Naive B cell (primary cell): ENCODE measurements at places on chromosomes 5 and 9. TPM values are rescaled to one million over a fixed set of nuclear protein-coding genes. Genes with fewer than 3 reads are reported as not detected.

- no peak for DNase-seq
These were observed 5.7 kb downstream of the WHRN start for GRCh38 chr9:114499528-114499927.

DNA sequence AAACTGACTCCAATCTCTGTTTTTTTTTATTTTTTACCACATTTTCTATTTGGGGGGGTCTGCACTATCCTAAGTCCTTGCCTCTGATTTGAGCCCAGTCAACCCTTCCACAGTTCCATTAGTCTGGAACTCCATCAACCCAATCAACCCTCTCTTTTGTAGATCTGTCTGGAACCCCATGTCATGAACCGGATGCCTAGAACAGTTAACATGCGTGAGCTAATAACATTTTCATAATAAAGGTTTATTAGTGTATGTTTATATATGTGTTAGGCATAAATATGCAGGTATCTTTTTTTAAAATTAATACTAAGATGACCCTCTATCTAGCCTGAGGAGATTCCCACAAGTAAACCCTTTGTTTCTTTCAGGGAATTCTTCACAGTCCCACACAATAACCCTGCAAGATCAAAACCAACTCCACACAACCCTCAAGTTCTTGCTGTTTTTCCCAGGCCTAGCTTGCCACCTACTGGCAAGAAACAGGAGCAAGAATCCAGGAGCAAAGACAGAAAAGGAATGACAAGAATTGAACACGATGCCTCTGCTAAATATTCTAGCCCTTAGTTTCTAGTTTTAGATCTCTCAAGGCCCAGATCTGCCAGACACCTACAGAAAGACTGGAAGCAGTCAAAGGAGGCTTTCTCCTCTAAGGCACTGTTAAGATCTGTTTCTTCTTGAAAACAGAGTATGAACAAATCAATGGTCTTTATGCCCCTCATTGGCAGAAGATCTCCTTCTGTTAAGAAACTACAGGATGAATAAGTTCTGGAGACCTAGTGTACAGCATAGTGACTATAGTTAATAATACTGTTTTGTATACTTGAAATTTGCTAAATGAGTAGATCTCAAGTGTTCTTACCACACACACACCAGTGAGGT lies 100.4 kb downstream of the TRIM36 start:
- peak; percentile 1 for DNase-seq

DNA sequence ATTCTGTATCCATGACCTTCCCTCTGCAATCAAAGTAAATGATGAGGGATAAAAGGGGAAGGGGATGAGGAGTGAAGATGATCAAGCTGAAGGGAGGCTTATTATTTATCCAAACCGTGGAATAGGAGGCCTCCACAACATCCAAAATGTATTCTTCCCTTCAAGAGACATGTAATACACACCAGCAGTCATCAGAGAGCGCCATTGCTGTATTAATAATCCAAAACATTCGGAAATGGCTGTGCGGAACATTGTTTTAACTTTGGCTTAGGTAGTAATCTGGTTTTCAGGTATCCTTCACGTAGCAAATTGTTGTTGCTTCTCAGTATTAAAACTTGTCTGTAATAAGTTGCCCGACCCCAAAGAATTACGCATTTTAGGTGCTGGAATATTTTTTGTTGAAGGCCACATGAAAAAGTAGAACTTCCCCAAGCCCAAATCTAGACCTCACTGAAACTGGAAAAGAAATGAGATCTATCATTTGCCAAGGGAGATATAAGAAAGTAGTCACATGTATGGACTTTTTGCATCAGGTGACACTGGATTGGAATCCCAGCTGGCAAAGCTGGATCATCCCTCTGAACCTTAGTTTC lies 2.6 kb upstream of the BOD1 start:
- DNase-seq, result peak; percentile 59

DNA sequence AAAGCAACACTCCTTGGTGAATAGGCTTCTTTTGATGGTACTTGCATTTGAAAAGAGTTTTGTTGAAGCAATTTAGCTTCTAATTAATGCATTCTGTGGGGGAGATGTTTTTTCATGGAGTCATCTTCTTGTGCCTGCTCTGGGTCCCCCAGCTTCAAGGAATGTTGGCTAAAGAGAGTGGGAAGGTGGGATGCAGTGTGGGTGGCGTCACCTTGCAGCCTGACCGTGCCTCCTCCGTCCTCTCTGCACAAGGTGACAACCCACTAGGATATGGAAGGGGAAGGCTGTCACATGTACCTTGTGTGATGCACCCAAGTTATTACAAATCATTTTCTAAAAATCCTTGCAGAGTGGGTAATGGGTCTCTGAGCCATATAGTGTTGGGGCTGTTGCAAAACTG lies 70.7 kb downstream of the DAPK1 start:
- no peak for DNase-seq

- DNase-seq, result no peak
These were observed 122.5 kb downstream of the LHFPL2 start for GRCh38 chr5:78526049-78526525.

- no peak for DNase-seq
These were observed 67.4 kb downstream of the UNC13B start for GRCh38 chr9:35229066-35229778.

GRCh38 chr9:95118596-95118995 lies 198.9 kb downstream of the FANCC start:
- DNase-seq, result no peak

DNA sequence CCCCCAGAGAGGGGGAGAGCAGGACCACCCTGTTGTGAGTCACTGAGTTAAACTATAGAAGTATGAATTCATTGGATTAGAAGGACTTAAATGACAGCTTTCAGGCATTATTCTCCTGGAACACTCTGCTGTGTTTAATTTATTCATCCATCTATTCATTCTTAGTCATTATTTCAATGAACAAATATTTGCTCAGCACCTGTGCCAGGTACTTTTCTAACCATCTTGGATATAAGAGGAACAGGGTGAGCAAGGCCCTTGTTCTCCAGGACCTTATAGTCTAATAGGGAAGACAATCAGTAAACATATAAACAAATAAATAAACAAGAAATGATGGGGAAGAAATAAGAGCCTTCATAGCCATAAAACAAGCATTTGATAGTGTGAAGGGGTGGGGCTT lies 483.9 kb upstream of the BRINP1 start:
- no peak for DNase-seq

DNA sequence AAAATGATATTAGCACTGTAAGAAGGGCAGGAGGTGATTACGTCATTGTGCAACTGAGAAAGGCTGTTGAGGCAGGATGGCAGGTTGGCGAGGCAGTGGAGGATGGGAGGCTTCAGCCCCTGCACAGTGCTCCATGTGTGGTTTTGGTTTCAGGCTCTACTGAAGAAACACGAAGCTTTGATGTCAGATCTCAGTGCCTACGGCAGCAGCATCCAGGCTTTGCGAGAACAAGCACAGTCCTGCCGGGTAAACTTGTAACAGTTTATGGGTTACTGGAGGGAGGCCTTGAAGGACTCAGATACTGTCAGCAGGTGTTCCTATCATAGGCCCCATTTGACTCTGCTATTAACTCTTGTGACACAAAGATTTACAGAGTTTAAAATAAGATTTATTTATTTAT lies 35.1 kb downstream of the SPTAN1 start:
- DNase-seq, result no peak

DNA sequence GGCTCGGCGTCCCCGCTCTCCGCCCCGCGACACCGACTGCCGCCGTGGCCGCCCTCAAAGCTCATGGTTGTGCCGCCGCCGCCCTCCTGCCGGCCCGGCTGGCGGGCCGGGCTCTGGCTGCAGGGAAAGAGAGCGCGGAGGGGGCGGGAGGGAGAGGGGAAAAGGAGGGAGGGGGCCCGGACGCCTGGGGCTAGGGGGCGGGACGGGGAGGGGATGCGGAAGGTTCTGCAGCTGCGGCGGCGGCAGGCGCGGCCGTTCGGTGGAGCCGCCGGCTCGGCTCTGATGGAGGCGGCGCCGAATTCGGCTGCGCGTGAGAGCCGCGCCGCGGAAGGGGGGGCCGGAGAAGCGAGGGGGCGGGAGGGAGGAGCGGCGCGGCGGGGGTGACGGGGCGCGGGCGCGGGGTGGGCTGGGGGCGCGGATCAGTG lies at the start of gene MARCHF11:
Gene MARCHF11, minus strand, starts transcription at position 281 of the 425 bp plus-strand sequence. Its CDS starts 216 bp downstream, at position 65.
- DNase-seq, result no peak

- DNase-seq, result no peak
These were observed 119.8 kb downstream of the TENT4A start for GRCh38 chr5:6832994-6833393.

GRCh38 chr5:74414228-74414627 lies 226.3 kb downstream of the ENC1 start:
- no peak for DNase-seq

GRCh38 chr5:57665146-57665936 lies 182.7 kb upstream of the ACTBL2 start:
- DNase-seq, result no peak

- DNase-seq, result no peak
These were observed 4.7 kb upstream of the OR1Q1 start for GRCh38 chr9:122609804-122610203.

GRCh38 chr5:120260651-120261050 lies 203.4 kb upstream of the PRR16 start:
- DNase-seq, result no peak

DNA sequence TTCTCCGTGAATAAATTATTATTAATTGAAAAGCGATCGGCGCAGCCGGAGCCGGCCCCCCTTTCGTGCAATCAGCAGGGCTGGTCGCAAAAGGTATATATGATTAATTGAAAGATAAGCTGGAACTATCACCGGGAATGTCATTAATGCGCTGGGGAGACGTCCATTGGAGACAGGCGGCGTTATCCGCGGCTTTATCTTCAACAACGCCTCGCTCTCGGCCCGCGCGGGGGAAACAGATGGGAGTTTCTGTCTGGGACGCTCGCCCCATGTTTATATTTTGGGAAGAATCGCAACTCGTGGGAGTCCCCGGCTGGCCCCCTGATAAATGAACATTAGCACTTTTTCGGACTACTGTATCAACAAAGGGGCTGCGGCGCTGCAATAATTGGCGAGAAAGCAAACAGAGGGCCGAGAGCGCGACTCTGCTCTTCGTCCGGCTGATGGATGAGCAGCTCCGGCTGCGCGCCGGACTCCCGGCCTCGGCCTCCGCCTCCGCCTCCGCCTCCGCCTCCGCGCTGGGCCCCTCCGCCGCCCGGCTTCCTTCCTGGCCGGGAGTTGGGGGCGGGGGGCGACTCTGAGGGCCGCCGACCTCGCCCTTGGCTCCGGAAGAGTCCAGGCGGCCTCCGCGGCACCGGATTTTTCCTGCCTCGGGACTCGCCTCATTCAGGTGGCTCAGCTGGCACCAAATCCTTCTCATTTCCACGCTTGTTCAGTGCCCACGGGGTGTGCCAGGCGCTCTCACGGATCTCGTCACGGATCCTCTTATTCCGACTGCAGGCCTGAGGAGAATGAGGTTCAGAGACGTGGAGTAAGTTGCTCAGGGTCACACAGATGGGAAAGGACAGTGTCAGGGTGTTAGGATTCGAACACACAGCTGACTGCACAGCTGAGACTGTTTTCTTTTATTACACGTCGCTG lies 3.6 kb upstream of the NKX2-5 start:
- DNase-seq, result no peak

GRCh38 chr9:131781069-131781468 lies 41.2 kb upstream of the RAPGEF1 start:
- DNase-seq, result no peak

GRCh38 chr5:55934115-55934613 lies 60.6 kb downstream of the IL6ST start:
- no peak for DNase-seq

- no peak for DNase-seq
These were observed 66.3 kb downstream of the PSAT1 start for GRCh38 chr9:78363221-78363620.

DNA sequence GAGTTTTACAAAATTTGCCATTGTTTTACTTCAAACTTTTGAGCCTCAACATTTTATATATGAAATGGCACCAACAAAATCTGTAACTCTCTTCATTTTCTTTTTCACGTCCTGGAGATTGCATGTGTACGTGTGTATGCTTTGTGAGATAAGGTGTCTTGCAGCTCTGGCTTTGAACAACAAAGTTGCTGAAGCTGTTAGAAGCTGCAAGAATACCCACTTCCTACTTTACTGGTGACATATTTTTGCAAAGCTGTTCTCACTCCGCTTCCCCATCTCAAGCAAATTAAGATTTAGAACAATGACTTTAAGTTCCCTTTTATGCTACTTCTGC lies 41.8 kb downstream of the FYB1 start:
- DNase-seq, result peak; percentile 42

CCNI2 gene
- polyA plus RNA-seq, result not detected

KIAA0825 gene
- polyA plus RNA-seq, result 2.1 TPM

RACK1 gene
- 2,383 TPM for polyA plus RNA-seq

IL9 gene
- polyA plus RNA-seq, result not detected

LRRTM2 gene
- not detected for polyA plus RNA-seq

PCDHB12 gene
- polyA plus RNA-seq, result not detected

TICAM2 gene
- polyA plus RNA-seq, result 2.3 TPM

TSSK1B gene
- not detected for polyA plus RNA-seq

BTNL8 gene
- polyA plus RNA-seq, result not detected

PNPLA7 gene
- 6.1 TPM for polyA plus RNA-seq

ADAMTS2 gene
- polyA plus RNA-seq, result not detected

SPINK7 gene
- not detected for polyA plus RNA-seq

PCDHB10 gene
- not detected for polyA plus RNA-seq

MZB1 gene
- 89.4 TPM for polyA plus RNA-seq

NKD2 gene
- not detected for polyA plus RNA-seq

GHR gene
- not detected for polyA plus RNA-seq

IFNK gene
- not detected for polyA plus RNA-seq
